ENCODE measurements at places on chromosomes 7 and 10.

GRCh38 chr10:10499839-10500238 is 517.8 kb upstream of the CELF2 start:
- no peak for DNase-seq

- no peak for DNase-seq
Measured at GRCh38 chr10:25849988-25850387, 84.0 kb upstream of the MYO3A start.

DNA sequence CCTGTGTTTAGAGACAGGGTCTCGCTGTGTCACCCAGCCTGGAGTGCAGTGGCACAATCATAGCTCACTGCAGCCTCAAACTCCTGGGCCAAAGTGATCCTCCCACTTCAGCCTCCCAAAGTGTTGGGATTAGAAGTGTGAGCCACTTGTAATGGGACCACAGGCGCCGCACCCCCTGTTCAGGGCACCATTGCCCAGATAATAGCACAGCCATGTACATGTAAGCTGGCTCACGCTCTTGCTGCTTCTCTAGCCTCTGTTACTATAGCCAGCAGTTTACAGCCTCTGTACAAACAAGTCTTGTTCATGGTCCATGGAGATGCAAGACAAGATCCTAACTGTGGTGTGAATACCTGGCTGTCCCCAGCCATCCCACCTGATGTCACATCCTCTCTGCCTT is 4.2 kb upstream of the MLXIPL start:
- no peak for DNase-seq

DNA sequence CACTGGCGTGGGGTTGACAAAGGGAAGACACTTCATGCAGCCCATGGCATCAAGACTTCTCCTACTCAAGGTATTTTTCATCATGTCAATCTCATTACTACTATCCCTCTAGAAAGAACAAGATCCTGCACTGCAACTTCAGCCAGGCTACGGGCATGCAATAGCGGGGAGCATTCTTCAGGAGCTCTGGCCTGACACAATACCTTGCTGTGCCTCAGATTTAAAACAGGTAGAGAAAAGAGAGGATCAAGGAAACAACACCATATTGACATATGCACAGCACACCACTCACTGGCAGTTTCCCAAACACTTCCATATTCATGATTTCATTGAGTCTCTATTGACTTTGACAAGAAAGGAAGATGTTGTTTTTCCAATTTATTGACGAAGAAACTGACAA is 51.5 kb downstream of the DOCK4 start:
- DNase-seq = no peak

DNA sequence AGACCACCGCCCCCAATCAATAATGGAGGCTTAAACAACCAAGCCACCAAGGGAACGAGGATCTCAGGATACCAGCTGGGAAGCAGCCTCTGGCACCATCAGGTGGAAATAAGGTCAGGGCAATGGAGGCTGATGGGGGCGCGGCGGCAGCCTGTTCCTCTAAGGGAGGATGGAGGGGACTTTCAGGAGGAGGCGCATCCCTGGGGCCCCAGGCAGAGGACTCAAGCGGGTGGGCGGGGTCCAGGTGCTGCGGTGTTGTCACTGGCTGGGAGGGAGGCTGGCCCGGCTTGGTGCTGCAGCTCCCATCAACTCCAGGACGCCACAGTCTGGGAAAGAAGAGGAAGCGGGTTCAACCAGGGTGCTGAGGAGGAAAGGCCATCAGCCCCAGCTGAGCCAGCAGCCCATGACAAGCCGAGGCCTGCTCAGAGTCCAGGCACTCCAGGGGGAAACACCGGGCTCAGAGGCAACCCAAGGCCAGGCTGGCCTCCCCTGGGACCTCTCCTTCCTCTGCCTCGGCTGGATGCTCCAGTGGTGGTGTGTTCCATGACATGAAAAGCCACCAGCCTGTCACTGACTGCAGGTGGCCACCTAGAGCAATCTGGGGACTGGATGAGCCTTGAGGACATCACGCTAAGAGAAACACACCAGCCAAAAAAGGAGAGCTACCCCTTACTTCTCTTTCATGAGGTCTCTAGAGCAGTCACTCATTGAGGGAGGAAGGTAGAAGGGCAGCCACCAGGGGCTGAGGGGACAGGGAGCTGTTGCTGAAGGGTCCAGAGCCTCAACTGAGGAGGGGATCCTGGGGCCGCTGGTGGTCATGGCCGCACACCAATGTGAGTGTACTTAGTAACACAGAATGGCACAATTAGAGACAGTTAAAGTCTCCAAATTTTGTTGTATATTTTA is 4.6 kb downstream of the GIGYF1 start:
- DNase-seq = no peak

DNA sequence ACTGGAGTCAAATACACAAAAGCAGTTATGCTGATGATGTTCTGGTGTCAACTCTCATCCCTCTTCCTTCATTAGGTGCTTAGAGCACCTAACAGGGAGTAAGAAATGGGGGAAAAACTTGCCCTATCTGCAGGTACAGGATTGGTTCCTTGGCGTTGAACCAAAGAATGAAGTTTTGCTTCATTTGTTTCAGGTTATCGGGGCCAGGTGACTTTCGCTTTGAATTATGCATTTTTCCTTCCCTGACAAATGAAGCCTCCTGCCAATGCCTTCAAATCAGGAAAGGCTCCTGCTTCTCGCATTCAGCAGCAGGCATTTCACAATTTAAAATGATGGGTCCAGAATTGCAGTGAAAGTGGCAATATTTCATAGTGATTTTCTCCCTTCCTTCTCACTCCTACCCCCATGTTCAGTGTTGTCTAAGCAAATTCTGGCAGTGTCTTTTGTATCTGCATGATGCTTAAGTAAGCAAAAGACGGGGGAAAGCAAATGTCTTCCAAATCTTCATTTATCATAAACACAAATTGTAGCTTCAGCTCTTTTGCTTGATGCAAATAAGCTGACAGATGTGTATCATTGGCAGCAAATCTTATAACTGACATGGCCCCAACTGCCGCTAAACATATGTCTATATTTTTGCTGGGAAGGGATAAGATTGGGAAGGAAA is 29.4 kb downstream of the DNAJB9 start:
- DNase-seq = no peak

Data from transverse colon (tissue), 4 donors.